CMK (cell line): ENCODE measurements at places on chromosomes 2 and 18.
A peak's percentile ranks its signal among the peaks of the same experiment; 100 is the strongest.

DNA sequence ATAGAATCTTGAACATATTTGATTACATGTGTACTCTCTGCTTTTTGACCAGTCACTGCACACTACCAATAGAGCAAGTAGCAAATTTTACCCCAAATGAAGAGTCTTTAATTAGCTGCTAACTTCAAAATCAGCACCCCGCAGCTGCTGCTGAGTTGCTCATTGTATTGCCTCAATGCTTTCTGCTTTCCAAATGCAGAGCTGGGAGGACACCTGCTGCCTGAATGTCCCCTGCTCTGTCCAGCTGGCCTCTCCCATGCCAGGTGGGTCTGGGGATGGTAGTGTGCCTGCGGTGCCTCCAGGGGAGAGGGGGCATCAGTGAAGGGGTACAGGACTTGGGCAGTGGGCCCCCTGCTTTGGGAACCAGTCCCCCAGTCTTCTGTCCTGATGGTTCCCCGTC lies 184.8 kb downstream of the PRKCE start:
- no peak for DNase-seq

GRCh38 chr2:219099329-219099728 lies 38.6 kb upstream of the IHH start:
- DNase-seq: no peak

DNA sequence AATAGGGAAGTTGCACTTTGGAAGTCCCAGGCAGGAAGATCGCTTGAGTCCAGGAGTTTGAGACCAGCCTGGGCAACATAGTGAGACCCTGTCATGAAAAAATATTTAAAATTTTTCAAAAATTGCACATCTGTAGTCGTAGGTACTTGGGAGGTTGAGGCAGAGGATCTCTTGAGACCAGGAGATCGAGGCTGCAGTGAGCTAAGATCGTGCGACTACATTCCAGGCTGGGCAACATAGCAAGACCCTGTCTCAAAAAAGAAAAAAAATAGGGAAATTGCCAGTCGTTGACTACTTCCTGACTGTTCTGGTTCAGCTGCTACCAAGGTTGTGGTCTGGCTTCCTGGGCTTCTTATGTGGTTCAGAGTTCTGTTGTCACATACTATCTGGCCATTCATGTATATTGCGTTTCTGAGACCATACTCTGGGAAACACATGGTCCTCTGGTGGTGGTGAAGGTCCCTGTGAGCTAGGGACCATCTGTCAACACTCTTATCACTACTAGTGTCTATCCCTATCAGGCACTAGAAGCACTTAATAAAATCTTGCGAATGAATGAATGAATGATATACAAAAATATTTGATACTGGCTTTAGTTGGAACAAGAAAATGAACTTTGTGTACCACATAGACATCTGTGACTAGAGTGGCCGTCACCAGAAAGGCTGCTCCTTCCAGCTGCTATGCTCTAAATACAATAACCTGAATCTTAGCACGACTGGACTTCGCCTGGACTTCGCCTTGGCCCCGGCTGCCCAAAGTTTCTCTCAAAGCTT lies 861 bp upstream of the KLHL23 start:
- no peak for DNase-seq

- no peak for DNase-seq
These were observed 7.4 kb upstream of the FHL2 start for GRCh38 chr2:105406221-105406620.

GRCh38 chr2:8197101-8197500 lies 484.8 kb upstream of the ID2 start:
- DNase-seq: no peak

- no peak for DNase-seq
These were observed 47.9 kb downstream of the EML6 start for GRCh38 chr2:54771166-54771885.

GRCh38 chr2:88329815-88330603 lies 122.5 kb downstream of the FOXI3 start:
- no peak for DNase-seq

DNA sequence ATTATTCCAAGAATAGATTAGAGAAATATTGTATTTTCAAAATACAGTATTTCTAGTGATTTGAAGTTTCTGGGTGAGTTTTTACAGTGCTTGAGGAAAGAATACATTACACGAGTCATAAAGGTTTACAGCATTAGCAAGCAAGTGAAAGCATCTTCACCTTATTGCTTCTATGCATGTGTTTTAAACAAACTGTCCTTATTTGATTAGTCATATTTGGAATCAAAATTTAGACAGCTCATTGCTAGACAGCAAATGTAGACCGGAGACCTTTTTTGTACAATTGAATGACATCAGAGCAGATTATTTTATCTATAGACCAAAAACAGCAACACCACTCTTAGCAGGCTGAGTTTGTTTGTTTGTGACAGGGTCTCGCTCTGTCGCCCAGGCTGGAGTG lies 69.2 kb downstream of the FAM161A start:
- no peak for DNase-seq

- DNase-seq: no peak
These were observed 34.7 kb downstream of the MAP4K4 start for GRCh38 chr2:101732199-101732598.

DNA sequence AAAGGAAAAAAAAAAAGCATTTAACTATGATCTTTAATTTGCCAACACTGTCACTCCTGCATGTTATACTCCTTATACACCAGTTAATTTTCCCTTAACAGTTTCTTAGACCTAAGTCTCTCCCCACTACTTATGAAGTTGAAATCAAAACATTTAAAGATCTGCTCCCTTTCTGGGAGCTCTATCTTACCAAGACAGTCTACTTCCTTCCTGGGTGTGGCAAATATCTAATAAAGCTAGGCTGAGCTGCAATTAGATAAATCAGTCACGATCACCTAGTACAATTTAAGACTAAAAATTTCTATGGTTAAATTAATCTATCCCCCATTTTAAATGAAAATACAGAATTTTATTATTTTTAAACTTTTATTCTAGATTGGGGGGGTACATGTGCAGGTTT lies 33.4 kb downstream of the PUM2 start:
- DNase-seq: no peak

GRCh38 chr18:63567276-63567675 lies 19.9 kb upstream of the SERPINB13 start:
- DNase-seq: no peak

GRCh38 chr2:239991689-239992314 lies 33.3 kb downstream of the NDUFA10 start:
- DNase-seq: peak; percentile 49

DNA sequence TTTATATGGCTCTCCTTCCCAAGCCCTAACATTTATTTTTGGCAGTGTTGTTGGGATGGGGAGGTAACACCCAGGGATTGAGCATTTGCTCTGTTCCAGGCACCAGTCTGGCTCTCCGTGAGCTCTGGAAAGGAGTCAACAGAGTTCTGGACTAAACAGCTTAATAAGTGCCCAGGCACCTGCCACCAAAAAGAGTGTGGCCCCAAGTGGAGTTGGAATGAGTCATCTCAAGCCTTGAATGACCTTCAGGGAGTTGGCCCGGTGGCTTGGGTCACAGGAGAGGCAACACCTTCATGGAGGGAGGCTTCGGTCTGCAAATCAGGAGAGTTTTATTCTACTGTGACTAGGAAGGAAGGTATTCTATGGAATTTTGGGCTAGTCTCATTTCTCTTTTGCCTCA lies 203.2 kb downstream of the DLGAP1 start:
- DNase-seq: no peak

GRCh38 chr2:118975133-118975532 lies 33.1 kb downstream of the MARCO start:
- no peak for DNase-seq

DNA sequence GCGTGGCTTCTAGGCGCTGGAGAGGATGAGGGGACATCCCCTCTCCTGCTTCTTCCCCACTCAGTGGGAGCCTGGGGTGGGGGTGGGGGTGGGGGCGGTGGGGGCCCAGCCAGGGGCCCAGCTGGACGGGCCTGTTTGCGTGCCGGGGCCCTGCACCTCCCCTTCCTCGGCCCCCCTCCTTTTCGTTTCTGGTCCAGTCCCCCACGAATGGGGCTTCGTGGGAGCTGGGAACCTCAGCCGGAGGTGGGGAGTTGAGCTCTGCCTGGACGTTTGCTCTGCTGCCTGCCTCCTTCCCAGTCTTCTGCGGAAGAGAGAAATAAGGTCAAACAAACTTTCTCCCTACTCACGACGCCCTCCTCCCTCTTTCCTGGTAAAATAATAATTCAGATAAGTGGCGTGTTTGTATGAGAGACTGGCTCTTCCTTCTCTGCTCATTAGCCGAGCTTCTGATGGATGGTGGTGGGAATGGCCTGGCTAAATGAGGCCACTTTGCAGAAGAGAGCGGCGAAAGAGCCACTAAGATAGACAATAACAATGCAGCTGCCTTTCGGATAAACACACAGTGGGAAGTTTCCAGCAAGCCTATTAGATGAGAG lies 782 bp downstream of the MTA3 start:
- no peak for DNase-seq

DNA sequence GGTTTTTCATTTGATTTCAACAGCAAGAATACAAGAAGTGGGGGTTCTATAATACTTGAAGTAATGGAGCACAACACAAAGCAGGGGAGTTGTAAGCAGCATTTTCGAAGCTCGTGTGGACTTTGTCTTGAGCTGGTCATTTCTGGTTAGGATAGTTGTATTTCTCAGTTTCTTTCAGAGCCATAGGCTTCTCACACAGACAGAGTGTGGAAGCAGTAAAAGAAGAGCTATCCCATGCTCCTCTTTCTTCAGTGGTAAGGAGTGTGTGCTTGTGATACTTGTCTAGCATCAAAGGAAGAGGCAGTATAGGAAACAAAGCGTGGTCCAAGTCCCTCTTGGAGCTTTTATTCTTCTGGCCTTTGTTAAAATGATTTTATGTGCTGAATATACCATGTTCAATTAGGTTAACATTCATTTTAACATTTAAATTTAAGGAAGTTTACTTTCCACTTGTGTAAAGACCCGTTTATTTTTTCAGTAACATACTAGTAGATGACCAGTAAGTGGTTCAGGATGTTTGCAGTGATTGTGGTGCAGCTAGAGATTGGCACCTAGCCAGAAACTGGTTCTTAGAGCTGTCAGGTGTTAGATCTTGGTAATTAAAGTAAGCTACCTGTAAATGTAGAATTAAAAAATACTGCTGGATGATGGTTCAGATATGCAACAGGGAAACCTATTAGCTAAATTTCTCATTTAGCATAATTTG lies 14.6 kb downstream of the CCNYL1 start:
- no peak for DNase-seq

DNA sequence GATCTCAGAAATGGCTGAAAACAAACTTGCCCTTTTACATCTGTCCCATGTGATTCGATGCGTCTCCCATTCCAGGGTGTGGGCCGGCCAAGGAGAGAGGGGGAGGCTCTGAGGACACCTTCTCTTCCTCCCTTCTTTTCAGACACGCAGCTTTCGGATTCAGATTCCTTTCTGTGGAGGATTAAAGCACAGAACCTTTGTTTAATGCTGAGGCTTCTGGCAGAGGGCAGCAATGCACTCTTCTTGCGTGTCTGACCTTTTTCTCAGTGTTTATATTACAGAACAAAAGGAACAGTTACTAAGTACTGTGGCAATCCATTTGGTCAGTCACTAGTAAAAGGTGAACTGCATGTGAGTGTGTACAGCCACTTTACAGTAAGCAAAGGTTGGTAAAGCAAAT lies 268.9 kb upstream of the CCDC68 start:
- DNase-seq: no peak

- no peak for DNase-seq
These were observed 18.6 kb downstream of the HIBCH start for GRCh38 chr2:190301032-190301431.

- DNase-seq: no peak
These were observed 55.3 kb upstream of the B3GNT2 start for GRCh38 chr2:62140426-62141141.

- no peak for DNase-seq
These were observed 73.8 kb downstream of the RPIA start for GRCh38 chr2:88765154-88765888.

DNA sequence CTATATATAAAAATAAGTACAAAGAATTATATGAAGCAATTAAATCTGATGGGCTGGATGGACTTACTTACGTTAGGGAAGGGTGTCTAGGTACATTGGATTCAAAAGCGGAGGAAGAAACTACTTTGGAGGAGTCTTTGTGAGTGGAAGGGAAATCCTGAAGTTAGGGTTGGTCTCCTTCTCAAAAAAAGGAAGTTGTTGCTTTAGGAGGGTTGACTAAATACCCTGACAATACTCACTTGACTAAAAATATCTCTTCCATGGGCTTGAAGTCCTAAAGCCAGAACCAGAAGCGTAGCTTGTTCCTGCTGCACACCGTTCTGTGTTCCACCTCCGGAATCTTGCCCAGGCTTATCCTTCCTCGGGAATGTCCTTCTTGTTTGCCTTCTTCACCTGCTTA lies 143.3 kb upstream of the ZEB2 start:
- no peak for DNase-seq

DNA sequence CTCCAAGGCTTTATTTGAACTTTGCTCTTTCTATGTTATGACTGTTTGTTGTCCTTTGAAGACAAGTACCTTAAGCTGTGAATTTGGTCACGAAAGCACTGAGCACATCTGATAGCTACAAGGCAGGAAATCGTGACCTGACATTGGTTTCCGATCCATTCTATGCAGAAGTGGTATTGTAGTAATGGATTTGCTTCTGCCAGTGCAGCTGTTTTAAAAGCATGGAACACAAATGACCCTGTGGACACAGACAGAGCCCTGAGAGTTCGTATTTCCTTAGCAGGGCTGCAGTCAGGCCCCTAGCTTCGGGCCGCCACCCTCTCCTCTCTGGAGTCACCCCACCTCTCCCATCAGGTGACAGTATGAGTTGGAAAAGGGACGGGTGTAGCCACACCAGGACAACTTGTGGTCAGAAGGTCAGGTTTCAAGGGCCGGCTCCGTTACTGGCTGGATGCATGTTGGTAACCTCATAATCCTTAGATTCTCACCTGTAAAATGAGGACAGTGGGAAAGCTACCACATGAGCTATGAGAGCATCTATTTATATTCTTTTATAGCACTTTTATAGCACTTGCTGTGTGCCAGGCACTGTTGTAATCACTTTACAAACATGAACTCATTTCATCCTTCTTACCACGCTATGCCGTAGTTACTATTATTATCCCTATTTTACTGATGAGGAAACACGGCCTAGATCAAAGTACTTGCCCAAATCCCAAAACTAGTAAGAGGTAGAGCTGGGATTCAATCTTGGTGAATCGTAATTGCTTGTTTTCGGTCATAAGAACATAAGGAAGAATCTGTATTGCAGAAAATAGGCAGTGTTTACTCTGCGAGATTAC lies 70.2 kb downstream of the SPATS2L start:
- DNase-seq: no peak
